Dorsolateral prefrontal cortex (tissue), 122 donors: ENCODE measurements at places on chromosomes 3 and 15.

- no peak for DNase-seq
These were observed 31.9 kb downstream of the RAB8B start for GRCh38 chr15:63221346-63221745.

DNA sequence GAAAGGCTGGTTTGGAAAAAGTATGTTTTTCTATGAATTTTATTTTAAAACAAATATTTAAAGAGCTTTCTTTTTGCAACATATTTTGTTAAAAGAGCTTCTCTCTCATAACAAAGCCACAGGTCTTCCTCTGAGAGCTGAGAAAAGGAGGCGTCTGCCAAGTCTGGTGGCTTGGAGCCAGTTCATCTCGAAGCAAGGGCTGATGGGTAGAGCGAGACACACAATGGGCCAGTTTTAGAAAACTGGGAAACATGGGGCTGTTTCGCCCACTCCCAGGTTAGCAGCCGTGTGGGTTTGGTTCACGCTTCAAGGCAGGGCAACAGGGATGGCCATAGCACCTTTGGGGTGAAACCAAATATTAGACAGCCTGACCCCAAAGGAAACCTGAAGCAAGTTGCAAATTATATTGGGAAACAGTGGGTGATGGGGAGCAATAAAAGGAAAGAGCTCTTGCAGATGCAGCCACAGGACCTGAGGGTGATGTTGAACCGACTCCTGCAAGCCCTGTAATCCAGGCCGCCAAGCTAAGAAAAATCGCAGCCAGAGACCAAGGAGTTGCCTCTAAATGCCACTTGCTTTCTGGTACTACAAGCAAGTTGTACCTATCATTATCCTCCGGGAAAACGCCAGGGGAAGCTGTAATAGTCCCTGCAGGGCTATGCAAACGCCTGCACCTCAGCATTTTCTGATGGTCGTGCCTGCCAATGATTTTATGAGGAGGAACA is 88.4 kb upstream of the GALNT15 start:
- DNase-seq = peak; percentile 86

- no peak for DNase-seq
These were observed 31.4 kb upstream of the ZBTB38 start for GRCh38 chr3:141336672-141337522.

GRCh38 chr15:65182538-65182937 is 2.6 kb downstream of the CLPX start:
- DNase-seq = no peak

DNA sequence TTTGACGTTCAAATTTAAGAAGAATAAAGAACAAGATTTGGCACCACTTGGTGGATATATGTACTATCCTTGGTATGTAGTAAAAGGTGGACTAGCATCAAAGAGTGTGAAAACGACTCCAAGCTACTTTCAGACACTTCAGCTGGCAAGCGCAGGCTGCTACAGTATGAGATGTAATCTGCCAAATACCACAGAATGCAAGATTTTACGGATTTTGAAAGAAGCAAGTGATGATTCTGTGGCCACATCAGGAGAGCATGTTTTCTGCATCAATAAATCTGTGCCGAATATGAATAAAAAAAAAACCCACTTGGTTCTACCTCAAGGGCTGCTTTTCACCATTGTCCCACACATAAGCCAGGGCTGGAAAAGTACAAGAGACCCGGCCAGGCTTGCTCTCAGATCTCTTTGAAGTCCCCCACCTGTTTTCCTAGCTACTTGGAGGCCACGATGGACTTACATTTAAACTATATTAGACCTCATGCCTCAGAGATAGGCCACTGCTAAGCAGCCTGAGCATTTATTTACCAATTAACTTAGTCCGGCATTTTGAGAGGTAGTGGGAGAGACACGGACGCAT is 37.4 kb downstream of the MYO1E start:
- DNase-seq = no peak

DNA sequence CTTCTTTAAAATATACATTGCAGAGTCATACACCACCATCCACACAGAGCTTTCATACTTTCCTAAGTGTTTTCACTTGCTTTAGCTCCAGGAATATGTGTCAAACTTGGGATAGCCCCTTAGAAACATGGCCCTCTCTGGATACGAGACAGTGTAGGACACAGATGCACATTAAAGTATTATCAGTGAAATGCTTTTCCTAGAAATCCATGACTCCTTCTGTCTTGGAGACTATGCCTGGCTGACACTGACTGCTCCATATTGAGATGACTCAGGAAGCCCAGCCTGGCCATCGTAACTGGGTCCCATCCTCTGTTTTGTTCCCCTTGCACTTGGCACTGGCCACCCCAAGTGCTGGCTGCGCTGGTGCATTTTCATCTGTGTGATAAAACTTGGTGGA is 204.8 kb downstream of the PDZRN3 start:
- DNase-seq = no peak

DNA sequence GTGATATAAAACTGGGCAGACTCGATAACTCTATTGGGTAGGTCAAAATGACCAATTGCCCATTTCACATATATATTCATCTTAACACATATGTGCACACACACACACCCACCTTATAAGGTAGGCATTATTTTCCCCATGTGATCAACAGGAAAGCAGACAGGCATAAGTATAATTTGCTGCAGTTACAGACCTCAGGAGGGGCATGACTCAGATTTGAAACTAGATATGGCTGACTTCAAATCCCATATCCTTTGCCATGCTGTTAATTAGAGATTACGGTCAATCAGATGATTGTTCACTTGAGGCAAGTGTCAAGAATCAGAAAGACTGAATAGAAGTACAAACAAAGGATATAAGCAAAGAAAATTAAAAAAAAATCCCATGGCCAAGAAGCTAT is 910.6 kb downstream of the NTRK3 start:
- DNase-seq = no peak

DNA sequence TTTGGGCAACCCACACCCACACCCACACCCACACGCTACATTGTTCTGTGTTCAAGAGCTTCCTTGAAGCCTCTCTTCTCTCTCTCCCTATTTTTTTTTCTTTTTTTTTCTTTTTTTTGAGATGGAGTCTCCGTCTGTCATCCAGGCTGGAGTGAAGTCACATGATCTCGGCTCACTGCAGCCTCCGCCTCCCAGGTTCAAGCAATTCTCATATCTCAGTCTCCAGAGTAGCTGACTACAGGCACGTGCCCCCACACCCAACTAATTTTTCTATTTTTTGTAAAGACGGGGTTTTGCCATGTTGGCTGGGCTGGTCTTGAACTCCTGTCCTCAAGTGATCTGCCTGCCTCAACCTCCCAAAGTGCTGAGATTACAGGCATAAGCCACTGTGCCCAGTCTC is 271.1 kb downstream of the SHQ1 start:
- no peak for DNase-seq
